ENCODE measurements at places on chromosomes 7 and 10.

GRCh38 chr10:95178797-95179196 lies 15.2 kb upstream of the ACSM6 start:
- DNase-seq: no peak

GRCh38 chr10:54607983-54608382 lies 193.0 kb downstream of the PCDH15 start:
- no peak for DNase-seq

GRCh38 chr7:6545398-6546126 lies 5.7 kb downstream of the GRID2IP start:
- no peak for DNase-seq

DNA sequence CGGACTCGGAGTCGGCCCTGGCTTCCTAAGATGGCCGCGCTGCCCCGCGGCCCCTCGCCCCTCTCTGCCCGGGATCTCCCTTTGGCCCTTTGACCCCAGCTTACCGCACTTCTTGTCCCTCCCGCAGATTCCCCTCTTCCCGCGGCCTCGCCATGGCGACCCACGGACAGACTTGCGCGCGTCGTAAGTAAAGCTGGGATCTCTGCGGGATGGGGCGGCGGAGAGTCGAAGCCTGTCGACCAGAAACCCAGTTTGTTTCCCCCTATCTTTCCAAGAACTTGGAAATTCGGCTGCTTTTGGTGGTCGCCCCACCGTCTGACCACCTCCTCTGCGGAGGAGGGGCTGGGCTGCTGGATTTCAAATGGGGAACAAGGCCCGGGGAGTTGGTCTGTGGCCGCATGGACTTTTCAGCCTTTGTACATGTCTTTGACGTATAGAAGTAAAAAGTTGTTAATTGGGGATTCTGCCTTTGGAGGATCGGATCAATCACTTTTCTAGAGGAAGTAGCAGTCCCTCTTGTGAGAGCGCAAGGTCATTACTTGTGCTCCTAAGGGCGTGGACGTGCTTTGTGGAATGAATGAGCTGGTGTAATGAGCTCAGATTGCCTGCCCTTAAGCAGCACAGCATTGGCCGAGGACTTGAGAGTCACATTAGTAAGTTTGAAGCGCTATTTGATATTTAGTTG lies 553 bp downstream of the VDAC2 start:
- DNase-seq: no peak

GRCh38 chr7:101927802-101928201 lies 110.4 kb downstream of the CUX1 start:
- no peak for DNase-seq

DNA sequence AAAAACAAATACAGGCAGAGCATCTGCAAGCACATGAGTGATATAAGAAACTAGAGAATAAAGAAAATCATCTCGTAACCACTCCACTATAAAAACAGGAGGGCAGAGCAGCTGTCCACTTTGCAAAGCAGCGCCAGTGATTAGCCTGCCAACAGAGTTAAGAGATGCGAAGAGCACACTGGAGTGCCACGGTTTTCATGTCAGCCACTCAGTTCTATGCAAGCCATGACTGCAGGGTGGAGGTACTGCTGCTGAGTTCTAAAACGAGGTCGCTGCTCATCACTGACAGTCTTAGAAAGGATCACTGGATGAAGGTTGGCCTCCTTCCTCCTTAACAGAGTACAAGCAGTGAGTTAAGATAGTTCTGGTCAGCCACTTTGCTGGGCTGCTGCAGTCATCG lies 58.5 kb downstream of the FGFR2 start:
- no peak for DNase-seq

DNA sequence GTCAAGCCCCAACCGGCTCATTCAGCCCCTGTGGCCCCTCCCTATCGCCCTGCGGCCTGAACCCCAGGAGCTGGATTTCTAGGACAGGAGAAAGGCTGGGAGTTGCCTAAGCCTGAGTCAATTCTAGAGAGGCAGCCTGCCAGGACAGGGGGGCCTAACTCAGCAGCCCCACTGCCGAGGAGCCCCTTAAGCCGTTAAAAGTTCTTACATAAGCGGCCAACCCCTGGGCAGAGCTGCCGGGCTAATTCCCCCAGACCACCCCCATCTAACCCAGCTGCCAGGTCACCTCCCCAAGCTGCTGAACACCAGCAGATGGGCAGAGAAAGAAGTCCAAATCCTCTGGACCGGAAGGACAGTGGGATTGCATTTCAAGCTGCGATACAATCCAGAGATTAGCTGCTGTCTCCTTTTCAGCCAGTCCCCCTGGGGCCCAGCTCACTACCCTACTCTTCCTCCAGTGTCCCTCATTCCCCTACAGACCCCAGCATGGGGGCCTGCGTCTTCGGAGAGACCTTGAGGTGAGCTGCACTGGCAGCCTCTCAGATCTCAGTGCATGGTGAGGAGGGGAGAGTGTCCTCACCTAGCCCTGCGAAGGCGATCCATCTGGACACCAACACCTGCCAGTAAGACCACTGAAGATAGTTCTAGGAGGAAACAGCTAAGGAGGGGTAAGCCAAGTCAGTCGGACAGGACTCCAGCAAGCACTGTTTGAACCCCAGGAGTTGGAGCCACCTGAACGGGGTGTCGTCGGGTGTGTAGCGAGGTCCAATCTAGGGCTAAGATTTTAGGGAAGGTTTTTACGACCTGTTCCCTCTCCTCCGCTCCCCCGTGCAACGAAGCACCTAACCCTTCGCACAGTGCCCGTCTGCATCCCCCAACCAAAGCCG lies 830 bp downstream of the IMPDH1 start:
- DNase-seq: no peak

GRCh38 chr7:107870427-107871000 lies 20.5 kb upstream of the DLD start:
- no peak for DNase-seq

GRCh38 chr10:57689596-57690297 lies 577.9 kb downstream of the IPMK start:
- no peak for DNase-seq

- DNase-seq: no peak
Measured at GRCh38 chr10:112753961-112754411, 196.1 kb upstream of the TCF7L2 start.

DNA sequence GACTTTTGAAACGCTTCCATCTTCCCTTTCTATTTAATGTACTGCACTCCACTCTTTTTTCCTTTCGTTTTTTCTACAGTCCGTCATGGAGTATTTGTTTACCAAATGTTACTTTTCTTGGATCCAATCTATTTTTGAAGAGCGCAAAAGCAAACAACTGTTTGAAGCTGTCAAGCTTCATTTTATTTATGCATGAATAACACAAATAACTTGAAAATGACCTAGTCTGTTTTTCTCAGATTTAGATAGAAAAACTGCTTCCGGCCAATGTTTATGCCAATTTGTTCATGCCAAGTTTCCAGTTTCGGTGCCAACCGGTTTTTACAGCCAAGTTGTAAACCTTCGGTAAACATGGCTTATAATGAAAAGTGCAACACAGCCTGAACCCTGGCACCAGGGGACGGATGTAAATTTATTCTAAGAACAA lies 150.9 kb upstream of the KLF6 start:
- no peak for DNase-seq

GRCh38 chr10:124516181-124516580 lies 54.6 kb downstream of the LHPP start:
- DNase-seq: no peak
